NCI-H748 treated with DMSO at 0.1 percent for 48 hours (cell line): ENCODE measurements at places on chromosomes 5 and 9.

GRCh38 chr9:131449276-131449675 is 53.4 kb upstream of the POMT1 start:
- DNase-seq = no peak

- DNase-seq = no peak
These were observed 54.4 kb upstream of the CCDC112 start for GRCh38 chr5:115350894-115351293.

DNA sequence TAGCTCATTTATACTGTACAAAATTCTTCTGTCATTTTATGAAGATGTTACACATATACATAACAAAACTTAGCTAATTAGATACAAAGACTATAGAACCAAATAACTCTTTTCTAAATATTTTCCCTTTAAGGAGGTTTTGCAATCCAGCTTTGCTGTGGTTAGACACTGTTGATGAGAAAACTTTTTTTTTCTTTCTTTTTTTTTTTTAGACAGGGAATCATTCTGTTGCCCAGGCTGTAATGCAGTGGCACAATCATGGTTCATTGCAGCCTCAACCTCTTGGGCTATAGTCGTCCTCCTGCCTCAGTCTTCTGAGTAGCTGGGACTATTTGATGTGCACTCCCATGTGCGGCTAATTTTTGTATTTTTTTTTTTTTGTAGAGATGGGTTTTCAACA is 38.5 kb upstream of the CDKN2B start:
- no peak for DNase-seq

DNA sequence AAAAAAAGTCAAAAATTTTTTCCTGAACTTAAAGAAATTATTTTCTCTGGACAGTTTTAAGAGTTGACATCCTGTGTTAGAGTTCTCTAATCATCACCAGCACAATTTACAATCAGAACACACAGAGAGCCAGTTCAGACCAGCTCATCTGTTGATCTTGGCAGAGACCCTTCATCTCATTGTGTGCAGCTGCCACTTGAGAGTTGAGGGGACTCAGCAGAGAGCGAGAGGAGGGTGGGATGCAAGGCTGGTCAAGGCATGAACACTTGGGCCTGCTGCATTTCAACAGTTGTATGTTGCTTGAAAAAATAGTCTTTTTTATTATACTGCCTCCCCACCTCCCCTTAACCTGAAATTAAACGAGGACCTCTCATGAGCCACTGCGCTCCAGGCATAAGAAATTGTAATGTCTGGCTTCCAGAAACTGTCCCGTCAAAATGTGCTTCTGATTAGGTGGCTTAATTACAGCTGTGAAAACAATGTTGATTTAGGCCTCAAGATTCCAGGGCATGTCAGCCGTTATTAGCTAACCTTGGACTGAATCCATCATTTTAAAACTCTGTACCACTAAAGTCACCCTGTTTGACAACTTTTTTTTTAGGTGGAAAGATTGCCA is 383.6 kb downstream of the CCDC171 start:
- DNase-seq = peak; percentile 84

GRCh38 chr5:12272389-12272788 is 368.1 kb upstream of the CTNND2 start:
- no peak for DNase-seq

GRCh38 chr9:95237336-95237735 is 80.2 kb downstream of the FANCC start:
- no peak for DNase-seq

GRCh38 chr5:61289241-61289640 is 42.8 kb upstream of the ZSWIM6 start:
- no peak for DNase-seq

DNA sequence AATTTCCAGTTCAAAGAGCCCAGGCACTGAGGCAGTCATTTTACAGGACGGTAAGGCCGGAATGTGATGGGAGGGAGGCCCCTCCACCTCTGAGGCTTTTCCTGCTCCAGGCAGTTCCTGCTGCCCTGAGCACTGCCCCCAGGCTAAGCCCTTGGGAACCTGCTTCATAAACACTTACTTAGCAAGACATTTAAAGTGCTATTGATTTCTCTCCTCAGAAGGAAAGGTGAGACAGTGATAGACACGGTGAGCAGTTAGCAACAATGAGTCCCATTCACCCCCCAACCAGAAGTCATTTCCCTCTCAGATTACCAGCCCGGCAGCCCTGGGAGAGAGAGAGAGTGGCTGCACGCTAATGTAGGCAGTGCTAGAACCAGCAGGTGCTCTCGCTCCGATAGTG is 462.5 kb downstream of the SPOCK1 start:
- DNase-seq = peak; percentile 11

- DNase-seq = no peak
These were observed 77.1 kb upstream of the SUSD1 start for GRCh38 chr9:112252194-112252593.

- DNase-seq = no peak
These were observed 74.3 kb upstream of the MOCS2 start for GRCh38 chr5:53183880-53184279.

- no peak for DNase-seq
These were observed 2.2 kb downstream of the TNIP1 start for GRCh38 chr5:151078490-151079262.

DNA sequence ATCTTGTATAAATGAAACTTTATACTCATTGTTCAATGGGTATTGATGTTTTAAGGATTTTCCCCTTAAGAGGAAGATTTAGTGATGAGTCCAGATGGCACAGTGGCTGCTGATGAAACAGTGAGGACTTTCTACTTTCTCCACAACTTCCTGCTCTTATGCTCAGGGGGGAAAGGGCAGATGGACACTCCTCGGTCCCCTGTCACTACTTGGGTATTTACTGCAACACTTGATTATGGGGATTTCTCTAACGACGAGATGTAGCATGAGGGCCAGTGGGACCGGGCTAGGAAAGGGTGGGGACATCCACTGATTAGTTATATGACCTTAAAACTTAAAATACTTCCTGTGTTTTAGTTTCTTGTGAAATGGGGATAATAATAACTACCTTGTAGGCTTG is 146.1 kb upstream of the HMHB1 start:
- DNase-seq = no peak

- DNase-seq = no peak
These were observed 163.9 kb downstream of the ARHGEF28 start for GRCh38 chr5:73789851-73790281.

DNA sequence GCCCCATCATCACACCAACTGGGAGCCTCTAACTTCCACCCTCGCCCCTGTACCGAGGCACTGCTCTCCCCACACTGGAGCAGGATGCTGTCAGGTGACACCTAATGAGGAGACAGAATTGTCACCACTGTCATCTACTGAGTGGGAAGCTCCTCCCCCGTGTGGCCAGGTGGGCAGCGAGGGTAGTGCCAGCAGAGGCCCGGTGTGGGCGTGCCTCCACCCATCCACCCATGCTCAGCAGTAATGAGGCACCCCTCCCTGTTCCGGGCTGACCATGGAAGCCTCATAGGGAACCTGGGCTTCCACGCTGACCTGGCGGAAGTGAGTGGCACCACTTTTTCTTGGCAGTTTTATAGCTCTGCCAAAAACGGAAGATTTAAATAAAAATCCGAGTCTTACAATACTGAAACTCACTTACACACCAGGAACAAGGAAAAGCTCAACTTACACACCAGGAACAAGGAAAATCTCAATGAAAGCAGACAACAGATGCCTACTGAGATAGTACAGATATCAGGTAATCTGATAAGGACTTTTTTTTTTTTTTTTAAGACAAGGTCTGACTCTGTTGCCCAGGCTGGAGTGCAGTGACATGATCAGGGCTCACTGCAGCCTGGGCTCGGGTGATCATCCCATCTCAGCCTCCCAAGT is 30.6 kb upstream of the ASS1 start:
- no peak for DNase-seq

- peak; percentile 94 for DNase-seq
These were observed 18.8 kb downstream of the TRIO start for GRCh38 chr5:14161825-14162556.

- no peak for DNase-seq
These were observed 22.1 kb downstream of the HRH2 start for GRCh38 chr5:175680020-175680419.

- DNase-seq = no peak
These were observed 314.3 kb upstream of the CHD1 start for GRCh38 chr5:99243111-99243510.

DNA sequence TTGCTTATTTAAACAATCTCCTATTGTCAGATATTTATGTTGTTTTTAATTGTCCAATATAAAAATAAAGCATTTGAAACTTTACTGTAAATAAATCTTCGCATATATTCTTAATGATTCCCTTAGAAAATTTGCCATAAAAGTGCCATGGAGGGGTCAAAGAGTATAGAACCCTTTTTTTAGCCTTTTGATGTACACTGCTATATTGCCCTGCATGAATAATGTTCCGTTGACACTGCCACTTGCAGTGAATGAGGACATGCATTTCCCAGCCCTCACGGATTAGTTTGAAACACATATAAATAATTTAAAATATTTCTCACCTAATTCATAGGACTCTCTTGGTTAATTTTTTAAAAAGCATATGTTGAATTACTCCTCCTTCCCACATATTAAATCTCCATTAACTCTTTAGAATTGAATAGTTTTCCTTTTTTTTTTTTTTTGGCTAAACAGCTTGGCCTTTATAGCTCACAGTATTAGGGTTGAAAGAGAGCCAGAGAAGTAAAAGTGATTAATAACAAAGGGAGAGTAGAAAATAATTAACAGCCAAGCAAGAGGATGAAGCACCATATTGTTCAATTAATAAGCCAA is 129.8 kb upstream of the SGCD start:
- DNase-seq = no peak

- DNase-seq = no peak
These were observed 5.6 kb upstream of the NTNG2 start for GRCh38 chr9:132156262-132156661.

DNA sequence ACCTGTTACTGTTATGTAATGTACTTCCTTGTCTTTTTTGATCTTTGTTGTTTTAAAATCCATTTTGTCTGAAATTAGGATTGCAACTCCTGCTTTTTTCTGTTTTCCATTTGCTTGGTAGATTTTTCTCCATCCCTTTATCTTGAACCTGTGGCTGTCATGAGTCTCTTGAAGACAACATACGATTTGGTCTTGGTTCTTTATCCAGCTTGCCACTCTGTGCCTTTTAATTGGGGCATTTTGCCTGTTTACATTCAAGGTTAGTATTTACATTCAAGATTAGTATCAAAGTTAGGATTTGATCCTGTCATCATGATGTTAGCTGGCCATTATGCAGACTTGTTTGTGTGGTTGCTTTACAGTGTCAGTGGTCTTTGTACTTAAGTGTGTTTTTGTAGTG is 156.8 kb downstream of the GDNF start:
- DNase-seq = no peak

DNA sequence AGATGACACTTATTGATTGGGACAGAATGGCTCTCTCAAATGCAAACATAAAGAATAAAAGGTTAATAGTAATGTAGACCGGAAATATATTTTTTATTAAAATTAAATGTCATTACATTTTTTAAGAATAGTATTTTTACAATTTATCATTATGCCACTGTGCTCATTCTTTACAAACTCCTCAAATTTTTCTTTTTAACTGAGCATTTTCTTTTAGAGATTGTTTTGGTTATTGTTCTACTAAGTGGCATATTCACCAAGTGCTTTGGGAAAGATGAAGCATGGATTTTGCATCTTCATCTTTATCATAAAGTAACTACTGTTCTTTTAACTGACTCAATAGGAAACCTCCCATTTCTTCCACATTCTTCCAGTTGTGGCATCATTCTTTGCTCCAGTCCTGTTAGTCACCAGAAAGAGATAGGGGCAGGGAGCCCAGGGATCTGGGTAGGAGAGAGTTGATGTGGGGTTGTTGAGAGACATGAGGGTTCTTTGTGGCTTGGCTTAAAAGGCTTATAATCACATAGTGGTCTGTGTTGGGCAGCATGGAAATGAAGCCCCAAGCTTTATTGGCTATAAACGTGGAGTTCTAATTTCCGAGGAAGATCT is 69.8 kb downstream of the SYK start:
- DNase-seq = no peak

DNA sequence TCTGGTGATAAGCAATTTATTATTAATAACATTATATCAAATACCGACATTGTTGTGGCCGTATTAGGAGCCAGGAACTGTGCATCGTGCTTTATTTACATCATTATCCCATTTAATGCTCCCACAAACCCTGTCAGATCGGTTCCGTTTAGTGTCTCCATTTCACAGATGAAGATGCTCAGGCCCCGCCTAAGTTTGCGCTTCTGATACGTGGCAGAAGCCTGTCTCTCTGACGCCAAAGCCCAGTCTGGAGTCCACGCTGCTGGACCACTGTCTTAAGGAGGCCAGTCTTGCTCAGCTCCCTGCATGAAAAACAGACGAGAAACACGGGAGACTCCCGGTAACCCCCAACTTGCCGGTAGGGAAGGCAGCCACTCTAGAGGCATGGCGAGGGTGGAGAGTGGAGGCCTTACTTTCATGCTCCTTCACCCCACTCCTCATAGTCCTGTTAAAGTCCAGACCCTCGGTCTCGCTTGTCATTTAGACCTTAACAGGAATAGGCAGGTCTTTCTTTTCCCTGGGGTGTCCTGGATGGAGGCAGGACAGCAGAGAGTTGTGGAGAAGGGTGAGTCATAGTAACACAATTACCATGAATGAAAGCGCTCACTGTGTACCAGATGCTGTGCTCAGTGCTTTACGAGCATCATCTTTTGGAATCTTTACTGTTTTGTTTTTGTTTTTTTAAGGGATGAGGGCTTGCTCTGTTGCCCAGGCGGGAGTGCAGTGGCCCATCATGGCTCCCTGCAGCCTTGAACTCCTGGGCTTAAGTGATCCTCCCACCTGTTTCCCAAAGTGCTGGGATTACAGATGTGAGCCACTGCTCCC is 872 bp downstream of the TXNDC15 start:
- peak; percentile 44 for DNase-seq

DNA sequence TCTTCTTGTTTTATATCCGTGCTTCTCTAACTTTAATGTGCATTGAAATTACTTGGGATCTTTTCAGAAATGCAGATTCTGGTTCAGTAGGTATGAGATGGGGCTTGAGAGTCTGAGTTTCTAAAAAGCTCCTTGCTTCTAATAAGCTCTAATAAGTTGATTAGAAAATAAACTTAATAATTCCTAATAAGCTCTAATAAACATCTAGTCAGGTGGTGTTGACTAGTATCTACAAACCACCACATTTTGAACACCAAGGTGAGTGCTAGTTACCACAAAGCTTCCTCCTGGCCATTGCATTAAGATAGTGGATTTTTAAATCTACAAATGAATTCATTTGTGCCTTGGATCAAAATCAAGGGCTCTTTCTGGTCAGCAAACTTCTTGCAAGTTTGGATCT is 5.3 kb downstream of the TMOD1 start:
- no peak for DNase-seq

DNA sequence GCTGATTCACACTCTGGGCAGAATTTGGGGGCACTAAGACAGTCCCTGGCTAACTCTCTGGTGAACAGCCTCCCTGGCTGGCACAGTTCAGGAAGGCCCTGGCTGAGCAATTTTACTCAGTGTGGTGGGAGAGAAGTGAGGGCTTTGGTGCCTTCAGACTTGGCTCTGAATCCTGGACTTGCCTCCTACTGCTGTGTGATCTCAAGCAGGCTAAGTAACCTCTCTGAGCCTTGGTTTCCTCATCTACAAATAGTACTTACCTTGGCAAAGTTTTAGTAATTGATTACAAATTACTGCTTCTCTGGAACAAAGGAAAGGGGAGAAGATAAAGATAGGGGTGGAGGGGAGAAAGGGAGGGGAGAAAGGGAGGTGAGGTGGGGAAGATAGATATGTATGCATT is 153.8 kb downstream of the DROSHA start:
- no peak for DNase-seq
